ENCODE measurements at places on chromosomes 7 and 10. TPM values are rescaled to one million over a fixed set of nuclear protein-coding genes. Genes with fewer than 3 reads are reported as not detected.

PDSS1 gene
- 14.8 TPM for total RNA-seq

CLRN3 gene
- not detected for total RNA-seq

VIPR2 gene
- total RNA-seq: not detected

HOXA3 gene
- 6.9 TPM for total RNA-seq

CHPF2 gene
- 44.9 TPM for total RNA-seq

TMEM139 gene
- total RNA-seq: 1.6 TPM
